ENCODE measurements at places on chromosomes 11 and 22.
A peak's percentile ranks its signal among the peaks of the same experiment; 100 is the strongest.

GRCh38 chr11:27995083-27995482 is 112.9 kb downstream of the KIF18A start:
- DNase-seq: peak; percentile 48

DNA sequence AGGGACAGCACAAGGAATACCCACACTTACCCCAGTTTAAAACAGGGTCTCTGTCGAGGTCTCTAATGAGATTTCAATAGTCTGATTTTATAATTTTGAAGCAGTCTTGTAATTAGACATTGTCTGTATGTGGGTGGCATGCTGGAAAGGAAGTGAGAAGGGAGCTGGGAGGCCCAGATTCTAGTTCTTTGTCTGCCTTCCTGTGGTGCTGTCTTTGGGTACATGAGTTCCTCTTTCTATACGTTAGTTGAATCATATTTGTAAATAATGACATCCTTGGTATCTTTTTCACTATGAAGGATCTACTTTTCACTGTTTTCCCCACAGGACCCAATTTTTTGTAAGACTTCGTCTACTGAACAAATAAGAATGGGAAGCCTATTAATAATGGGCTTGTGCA is 42.0 kb upstream of the TENM4 start:
- DNase-seq: no peak

GRCh38 chr11:116122697-116123472 is 618.7 kb upstream of the CADM1 start:
- DNase-seq: no peak

DNA sequence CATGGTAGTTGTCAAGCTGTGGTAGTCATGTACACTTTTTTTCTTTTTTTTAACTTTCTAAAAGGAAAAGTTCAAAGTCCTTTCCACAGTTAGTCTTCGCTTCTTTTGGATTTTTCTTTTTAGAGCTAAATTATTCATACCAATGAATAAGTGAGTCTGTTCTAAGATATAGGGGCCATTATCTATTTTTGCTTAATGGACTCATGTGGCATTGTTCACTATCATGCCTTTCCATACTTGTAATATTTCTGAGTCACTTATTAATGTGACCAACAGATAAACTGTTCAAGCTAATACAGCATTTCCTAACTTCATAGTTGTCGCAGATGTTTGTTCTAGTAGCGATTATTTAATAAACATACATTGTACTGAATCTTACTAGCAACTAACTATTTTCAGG is 8.0 kb upstream of the B3GNT6 start:
- DNase-seq: no peak

DNA sequence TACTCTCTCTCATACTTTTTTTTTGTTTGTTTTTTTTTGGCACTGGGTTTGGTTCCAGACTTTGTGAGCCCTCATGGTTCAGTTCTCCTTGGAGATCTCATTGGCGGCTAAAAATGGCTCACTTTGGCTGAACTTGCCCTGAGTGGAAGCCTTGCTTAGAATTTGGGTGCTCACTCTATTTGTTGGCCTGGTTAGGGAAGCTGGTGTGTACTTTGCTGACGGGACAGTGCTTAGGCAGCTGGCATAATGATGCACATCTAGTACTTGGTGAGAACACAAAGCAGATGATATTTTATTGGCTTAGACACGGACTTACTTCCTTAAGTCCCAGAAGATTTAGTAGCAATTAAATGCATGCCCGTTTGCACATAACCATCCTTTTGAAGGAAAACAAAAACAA is 66.5 kb upstream of the GRAMD1B start:
- DNase-seq: no peak

- no peak for DNase-seq
Observed at GRCh38 chr11:47175746-47176327, 842 bp downstream of the ARFGAP2 start.

- DNase-seq: peak; percentile 12
Observed at GRCh38 chr11:57377107-57377506, 3.8 kb downstream of the PRG3 start.

- DNase-seq: no peak
Observed at GRCh38 chr11:110508786-110509185, 79.0 kb downstream of the FDX1 start.

DNA sequence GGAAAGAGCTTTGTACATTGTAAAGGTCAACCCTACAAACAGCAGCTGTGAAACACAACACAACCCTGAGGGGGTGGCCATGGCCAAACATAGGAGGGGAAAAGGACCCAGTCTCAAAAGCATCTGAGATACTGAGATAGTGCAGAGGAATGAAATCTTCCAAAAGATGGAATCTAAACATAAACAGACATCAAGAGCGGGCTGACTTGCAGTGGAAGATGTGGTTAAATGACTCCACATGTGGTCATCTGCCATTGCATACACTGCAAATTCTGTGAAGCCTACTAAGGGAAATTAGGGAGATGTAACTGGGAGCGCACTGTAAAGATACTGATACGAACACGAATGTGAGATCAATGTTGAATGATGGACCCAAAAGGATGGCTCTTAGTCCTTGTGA is 22.0 kb downstream of the BDNF start:
- peak; percentile 67 for DNase-seq

DNA sequence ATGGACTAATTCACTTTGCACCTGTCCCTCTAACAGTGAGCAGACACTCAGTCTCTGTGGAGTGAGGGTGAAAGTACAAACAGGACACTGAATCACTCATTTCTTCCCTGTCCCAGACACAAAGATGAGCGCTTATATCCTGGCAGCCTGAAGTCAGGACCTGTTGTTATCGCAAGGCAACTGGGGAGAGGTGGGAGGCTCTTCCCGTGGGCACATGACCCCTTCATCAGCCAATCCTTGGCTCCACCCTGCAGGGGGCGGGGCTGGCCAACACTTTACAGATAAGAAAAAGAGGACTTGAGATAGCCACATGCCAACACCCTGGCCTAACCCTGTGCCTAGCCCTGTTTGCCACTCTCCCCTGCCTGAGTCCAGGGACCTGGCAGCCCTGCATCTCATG is 29.5 kb upstream of the TESMIN start:
- peak; percentile 18 for DNase-seq

DNA sequence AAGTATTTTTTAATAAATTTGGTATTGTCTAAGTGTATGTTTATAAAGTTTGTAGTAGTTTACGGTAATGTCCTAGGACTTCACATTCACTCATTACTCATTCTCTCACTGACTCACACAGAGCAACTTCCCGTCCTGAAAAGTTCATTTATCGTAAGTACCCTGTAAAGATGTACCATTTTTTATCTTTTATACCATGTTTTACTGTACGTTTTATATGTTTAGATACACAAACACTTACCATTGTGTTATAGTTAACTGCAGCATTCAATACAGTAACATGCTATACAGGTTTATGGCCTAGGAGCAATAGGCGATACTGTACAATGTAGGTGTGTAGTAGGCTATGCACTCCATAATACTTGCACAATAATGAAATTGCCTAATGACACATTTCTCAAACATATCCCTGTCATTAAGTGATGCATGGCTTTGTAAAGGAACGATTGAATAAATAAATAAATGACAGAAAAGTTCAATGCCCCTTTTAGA is 12.5 kb upstream of the CARD18 start:
- peak; percentile 62 for DNase-seq

GRCh38 chr22:17712441-17712840 is 61.8 kb downstream of the BID start:
- DNase-seq: peak; percentile 22

DNA sequence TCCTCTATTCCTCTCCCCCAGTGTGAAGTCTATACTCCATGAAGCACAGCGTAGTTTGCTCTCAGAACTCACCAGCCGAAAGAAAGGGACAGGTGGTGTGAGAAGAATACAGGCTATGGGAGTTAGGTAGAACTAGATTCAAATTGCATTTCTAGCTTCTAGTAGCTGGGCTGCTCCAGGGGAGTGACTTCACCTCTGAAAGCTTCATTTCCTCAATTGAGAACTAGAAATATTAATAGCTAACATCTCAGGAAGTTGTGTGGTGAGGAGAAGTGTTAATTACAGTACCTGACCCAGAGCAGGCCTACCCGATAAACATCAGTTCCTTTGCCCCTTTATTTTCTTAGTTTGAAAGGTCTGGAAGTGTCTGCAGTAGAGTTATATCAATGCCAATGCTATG is 484.7 kb upstream of the TENM4 start:
- DNase-seq: no peak

DNA sequence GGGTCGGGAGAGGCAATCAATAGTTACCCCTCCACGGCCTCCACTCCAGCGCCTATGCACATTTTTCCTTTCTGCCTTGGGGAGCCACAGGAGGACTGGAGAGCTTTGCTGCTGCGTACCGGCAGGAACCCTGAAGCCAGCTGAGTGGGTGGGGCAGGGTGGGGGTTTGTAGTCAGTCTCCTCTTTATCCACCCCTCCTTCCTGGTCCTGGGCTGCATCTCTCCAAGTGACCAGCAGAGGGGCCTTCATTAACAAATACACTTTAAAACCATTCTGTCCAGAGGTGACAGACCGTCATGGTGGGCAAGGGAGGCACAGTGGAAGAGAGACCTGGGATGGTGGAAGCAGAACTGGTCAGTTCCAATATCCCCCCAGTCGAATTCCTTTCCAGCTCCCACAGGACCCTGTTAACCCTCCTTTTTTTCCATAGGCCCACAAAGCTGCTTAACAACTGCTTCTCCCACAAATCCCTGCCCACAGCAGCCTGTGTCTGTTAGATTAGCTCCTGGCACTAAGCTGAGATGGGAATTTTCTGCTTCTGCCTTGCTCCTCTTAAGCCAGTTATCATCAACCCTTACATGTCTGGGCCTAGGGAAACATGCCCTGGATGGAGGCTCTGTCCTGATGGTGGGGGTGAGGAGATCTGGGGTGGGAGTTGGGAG is 3.9 kb upstream of the ABCG4 start:
- peak; percentile 77 for DNase-seq

DNA sequence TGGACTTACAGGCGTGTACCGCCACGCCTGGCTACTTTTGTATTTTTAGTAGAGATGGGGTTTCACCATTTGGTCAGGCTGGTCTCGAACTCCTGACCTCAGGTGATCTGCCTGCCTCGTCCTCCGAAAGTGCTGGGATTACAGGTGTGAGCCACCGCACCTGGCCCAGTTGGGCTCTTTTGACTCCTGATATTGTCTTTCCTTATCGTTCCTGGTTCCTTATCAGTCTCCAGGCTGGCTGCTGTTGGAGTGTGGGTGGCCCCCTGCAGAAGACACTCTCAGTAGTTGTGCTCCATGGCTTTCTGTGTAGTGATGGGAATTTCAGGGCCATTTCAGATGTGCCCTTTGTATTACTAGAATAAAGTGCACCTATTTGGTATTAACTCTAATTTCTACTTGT is 55.3 kb downstream of the C22orf31 start:
- DNase-seq: no peak

GRCh38 chr11:121466063-121466794 is 13.5 kb upstream of the SORL1-AS1 start:
- peak; percentile 97 for DNase-seq

- DNase-seq: no peak
Observed at GRCh38 chr11:117044287-117045035, 53.8 kb downstream of the SIK3 start.

DNA sequence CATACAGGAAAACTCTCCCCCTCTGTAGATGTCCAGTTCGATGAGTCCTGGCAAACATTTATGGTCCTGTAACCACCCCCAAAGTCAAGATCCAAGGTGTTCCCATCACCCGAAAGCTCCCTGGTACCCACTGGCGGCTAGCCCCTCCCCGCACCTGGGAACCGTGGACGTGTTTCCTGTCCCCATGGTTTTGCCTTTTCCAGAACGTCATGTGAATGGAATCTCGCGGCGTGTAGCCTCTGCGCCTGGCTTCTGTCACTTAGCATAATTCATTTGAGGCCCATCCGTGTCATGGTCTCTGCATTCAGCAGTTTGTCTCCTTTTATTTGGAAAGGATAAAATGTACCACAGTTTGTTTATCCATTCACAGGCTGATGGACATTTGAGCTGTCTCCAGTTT is 106.3 kb downstream of the KCNQ1 start:
- DNase-seq: no peak

DNA sequence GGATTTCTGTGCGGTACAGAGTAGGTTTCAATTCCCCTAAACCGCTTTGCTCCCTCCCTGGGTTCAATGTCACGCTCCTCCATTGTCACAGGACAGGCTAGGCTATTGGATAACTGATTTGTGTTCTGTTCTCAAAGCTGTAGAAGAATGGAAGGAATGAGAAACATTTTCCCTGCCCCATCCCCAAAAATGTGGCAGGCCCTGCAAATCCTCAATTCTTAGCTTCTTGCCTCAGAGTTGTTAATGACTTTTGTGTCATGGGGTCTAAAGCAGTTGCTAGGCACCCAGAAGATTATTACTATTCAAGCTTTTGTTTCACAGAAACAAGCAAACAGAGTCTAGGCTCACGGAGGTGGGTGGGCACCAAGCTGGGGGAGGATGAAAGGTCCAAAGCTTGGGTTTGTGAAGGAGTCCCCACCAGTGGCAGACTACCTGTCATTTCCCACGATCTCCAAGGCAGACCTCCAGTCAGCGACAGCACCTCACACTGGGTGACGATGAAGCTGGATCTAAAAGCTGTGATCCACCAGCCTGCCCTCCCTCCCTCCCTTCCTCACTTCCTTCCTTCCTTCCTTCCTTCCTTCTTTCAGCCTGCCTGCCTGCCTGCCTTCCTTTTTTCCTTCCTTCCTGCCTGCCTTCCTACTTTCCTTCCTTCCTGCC is 1080.2 kb downstream of the OPCML start:
- DNase-seq: no peak

- no peak for DNase-seq
Observed at GRCh38 chr11:76313271-76313670, 67.7 kb downstream of the THAP12 start.

GRCh38 chr11:65698205-65698604 is 13.8 kb upstream of the KAT5 start:
- no peak for DNase-seq

DNA sequence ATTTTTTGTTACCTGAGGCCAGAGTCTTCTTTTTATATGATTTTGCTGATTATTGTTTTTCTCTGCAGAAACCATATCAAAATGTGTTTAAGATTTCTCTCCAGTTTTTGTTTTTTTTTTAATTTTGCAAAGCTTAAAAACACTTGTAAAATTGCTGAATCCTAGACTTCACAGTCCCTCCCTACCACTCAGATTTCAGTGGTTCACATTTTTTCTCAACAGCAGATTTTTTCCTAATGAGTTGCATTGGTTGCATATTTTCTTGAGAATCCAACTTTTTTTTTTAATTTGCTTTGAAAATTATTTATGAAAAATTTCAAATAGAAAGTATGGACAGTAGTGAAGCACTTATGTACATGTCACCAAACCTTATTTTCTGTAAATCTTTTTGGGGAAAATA is 5.8 kb downstream of the ARL14EP start:
- DNase-seq: peak; percentile 33

GRCh38 chr11:81966340-81966739 is 767.3 kb downstream of the FAM181B start:
- DNase-seq: no peak
